ENCODE measurements at places on chromosomes 7 and 10. TPM values are rescaled to one million over a fixed set of nuclear protein-coding genes. Genes with fewer than 3 reads are reported as not detected.

SEMA4G gene
- total RNA-seq: 0.81 TPM

OPALIN gene
- total RNA-seq: not detected

AGK gene
- total RNA-seq: 28.7 TPM

ENTPD1 gene
- 0.16 TPM for total RNA-seq

HDAC9 gene
- total RNA-seq: 40.6 TPM

TAS2R4 gene
- 4.5 TPM for total RNA-seq

GPNMB gene
- total RNA-seq: 479 TPM

OPN1SW gene
- total RNA-seq: not detected

SLC29A4 gene
- 0.90 TPM for total RNA-seq

C7orf33 gene
- not detected for total RNA-seq

ITPRID1 gene
- total RNA-seq: not detected

APBB1IP gene
- total RNA-seq: 5.9 TPM

COL26A1 gene
- total RNA-seq: not detected

BMPER gene
- 157 TPM for total RNA-seq

MALRD1 gene
- 0.36 TPM for total RNA-seq

CDC123 gene
- 93.0 TPM for total RNA-seq

LRIT1 gene
- total RNA-seq: not detected
